ENCODE measurements at places on chromosomes 12 and 14. TPM values are rescaled to one million over a fixed set of nuclear protein-coding genes. Genes with fewer than 3 reads are reported as not detected.

DNA sequence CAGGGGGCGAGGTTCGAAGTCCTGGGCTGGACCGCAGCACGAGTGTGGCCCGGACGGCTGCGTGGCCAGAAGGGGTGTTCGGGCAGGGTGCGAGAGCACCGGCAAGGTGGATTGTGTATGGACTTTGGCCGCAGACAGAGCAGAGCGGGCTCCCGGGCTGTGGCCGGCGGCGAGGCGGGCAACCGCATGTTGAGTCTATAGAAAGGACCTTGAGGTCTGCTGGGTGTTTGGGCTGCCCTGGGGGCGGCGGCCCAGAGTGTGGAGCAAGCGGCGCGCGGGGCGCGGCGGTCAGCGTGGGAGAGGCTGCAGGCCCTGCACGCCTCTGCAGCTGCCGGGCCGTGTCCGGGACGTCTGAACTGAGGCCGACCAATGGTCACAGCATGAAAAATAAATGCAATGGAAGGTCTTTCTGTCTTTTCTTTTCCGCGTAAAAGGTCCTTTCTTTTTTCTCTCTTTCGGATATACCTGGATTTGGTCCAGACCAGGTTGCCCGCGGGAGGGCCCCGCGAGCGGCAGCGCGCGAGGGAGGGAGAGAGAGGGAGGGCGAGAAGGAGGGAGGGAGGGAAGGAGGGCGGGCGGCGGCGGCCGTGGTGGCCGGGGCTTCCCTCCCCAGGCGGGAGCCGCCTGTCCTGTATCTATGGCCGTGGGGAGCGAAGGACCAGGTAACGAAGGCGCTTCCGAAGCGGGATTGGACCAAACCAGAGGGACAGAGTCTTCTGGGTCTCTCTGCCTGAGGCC, 5.5 kb upstream of the HOXC9 start:
- no peak for DNase-seq

Gene VASH1
- 3.7 TPM for total RNA-seq

Gene CD163L1
- total RNA-seq = 8.7 TPM

Gene PPP1R36
- total RNA-seq = 0.25 TPM

Data from HFFc6 (cell line).